ENCODE measurements at places on chromosomes 5 and 9.
A peak's percentile ranks its signal among the peaks of the same experiment; 100 is the strongest.

DNA sequence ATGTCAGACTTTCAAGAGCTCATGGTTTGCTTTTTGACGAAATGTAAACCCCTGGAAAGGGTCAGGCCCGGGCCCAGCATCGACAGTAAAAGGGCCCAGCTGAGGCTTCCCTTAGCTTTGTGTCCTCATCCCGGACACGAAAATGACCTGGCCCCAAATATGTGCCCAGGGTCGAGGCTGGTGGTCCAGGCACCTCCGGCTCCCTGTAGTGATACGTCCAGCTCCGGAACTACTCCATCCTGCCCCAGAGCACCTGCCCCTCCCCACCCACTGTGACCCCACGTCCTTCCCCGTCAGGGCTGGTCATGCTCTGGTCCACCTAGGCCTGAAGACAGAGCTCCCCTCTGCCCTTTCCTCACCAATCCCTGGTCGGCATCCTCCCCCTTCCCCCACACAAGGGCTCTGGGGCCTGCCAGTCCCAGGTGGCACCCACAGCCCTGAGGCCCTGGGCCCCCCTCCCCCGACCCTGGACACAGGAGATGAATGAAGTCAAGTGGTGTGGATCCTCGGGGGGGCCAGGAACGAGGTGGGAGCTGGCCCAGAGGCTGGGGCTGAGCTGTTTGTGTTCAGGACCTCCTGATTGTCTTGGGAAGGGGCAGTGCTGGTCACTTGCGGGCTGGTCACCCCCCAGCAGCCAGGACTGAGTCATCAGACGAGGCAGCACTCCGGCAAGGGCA is 6.2 kb downstream of the OBP2A start:
- no peak for DNase-seq

DNA sequence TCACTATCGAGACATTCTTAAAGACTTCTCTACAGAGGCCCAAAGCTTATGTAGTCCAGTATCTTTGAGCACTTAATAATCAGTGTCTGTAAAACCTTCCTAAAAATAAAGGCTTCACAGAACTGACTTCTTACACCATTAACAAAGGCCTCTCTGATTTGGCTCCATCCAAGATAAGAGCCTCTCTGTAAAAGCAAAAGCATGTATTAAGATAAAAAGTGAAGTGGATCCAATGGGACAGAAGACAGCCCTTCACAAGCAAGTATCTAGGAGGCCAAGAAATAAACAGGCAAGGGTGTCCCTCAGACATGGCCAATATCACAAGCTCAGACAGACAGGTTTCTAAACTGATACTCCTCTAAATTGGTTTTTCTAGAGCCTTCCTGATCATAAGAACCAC is 11.9 kb downstream of the LHFPL2 start:
- DNase-seq = no peak

- no peak for DNase-seq
Measured at GRCh38 chr5:880816-881550, 11.6 kb downstream of the BRD9 start.

- DNase-seq = no peak
Measured at GRCh38 chr9:126293522-126293889, 33.1 kb upstream of the MVB12B start.

GRCh38 chr5:126052791-126053190 is 370.4 kb upstream of the GRAMD2B start:
- no peak for DNase-seq

GRCh38 chr9:134643222-134643671 is 1.6 kb downstream of the COL5A1 start:
- peak; percentile 65 for DNase-seq

DNA sequence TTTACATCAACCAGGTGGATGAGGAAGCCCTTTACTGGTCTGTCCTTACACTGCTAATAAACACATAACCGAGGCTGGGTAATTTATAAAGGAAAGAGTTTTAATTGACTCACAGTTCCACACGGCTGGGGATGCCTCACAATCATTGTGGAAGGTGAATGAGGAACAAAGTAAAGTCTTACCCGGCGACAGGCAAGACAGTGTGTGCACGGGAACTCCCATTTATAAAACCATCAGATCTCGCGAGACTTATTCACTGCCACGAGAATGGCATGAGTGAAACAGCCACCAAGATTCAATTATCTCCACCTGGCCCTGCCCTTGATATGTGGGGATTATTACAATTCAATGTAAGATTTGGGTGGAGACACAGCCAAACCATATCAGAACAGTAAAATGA is 67.3 kb upstream of the GRAMD2B start:
- DNase-seq = no peak

DNA sequence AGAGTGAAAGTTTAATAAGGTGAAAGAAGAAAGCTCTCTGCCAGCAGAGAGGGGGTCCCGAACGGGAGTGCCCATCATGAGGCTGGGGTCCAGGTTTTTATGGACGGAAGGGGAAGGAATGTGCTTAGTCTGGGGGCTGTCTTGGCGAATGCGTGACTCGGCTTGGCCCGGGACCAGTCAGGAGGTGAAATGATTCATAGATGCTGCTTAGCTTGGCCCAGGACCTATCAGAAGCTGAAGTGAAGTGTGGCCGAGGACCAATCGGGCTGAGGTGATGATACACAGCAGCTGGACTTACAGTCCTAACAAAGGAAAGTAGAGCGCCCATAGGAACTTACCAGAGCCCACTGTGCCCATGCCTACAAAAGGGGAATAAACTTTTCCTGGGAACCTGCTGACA is 3.9 kb upstream of the FKTN start:
- DNase-seq = peak; percentile 15

GRCh38 chr5:36423578-36424307 is 122.0 kb upstream of the RANBP3L start:
- no peak for DNase-seq

- DNase-seq = no peak
Measured at GRCh38 chr9:89798547-89799120, 193.8 kb downstream of the GADD45G start.

DNA sequence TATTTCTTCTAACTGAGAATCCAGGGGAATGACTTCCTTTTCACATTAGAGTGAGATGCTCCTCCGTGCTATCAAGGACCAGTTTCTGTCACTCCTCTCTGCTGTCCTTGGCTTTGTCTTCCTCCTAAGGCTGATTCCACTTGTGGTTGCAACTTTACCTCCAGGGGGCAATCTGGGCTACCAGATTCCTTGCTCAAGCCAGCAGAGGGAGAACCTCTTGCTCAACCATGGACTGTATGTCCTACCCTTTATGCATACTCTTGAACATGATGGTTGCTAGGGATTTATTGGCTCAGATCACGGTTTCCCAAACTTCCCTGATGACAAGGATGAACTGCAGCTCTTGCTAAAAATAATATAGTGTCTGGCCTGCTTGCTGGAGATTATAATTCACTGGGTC is 24.0 kb downstream of the NNT start:
- DNase-seq = peak; percentile 75

DNA sequence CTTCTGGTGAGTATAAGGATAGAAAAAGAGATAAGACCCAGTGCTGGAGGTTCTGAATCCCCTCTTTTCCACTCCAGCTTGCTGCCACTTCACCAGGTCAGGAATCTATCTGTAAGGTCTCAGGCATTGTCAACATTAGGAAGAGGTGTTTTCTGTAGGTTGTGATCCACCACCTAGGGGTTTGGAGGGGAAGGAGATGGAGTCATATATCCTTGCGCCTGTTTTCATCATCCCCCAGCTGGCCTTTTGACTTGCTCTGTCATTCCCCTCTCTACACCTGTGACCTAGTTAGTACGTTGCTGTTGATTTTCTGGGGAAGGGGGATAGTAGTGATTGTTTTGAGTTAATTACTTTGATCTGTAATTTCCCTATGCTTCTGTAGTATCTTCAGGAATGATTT is 20.5 kb downstream of the SPINK5 start:
- DNase-seq = no peak

Measured in ELR (cell line).